ENCODE measurements at places on chromosomes 3 and 15.

GRCh38 chr3:53617893-53618523, 123.6 kb downstream of the CACNA1D start:
- DNase-seq = no peak

DNA sequence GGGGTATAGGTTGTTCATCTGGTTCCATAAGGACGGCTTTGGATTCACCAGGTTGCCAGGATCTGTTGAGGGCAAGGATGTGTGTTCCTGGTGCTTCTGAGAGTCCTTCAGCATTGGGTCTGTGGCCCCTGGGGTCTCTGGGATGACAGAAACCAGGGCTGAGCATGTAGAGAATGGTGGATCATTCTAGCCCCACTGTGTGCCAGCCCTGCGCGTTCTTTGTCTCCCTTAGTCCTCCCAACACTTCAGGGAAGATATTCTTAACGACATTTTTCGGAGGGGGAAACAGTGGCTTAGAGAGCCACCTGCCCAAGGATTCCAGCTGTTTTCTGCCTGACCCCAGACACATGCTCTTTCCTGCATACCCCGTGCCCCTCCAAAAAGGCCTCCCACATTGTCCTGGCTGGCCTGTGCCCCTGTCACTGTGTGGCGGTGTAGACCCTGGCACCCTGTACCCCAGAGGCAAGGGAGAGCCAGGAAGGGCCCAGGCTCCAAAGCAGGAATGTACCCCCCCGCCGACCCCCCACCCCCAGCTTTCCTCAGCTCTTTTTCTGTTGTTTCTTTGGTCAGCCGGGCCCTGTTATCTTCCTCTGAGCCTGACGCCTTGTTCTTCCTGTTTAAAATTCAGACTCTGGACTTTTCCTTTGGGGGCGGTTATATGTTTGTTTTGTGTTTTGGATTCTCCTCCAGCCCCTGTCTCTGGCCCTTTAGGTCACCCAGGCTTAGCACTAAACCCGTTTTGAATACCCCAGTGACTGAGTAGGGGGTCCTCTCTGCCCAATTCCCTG, 57.8 kb upstream of the SMAD6 start:
- no peak for DNase-seq

- DNase-seq = peak; percentile 52
Observed at GRCh38 chr3:44913868-44914468, 39.6 kb downstream of the TGM4 start.

GRCh38 chr3:148006508-148006907, 597.3 kb downstream of the ZIC1 start:
- no peak for DNase-seq

- no peak for DNase-seq
Observed at GRCh38 chr15:93986400-93986984, 244.9 kb upstream of the MCTP2 start.

Measured in CD4-positive, alpha-beta T cell (primary cell).